ENCODE measurements at places on chromosomes 12 and 14. TPM values are rescaled to one million over a fixed set of nuclear protein-coding genes. Genes with fewer than 3 reads are reported as not detected.

CD69 gene
- total RNA-seq: 11.5 TPM

DNA sequence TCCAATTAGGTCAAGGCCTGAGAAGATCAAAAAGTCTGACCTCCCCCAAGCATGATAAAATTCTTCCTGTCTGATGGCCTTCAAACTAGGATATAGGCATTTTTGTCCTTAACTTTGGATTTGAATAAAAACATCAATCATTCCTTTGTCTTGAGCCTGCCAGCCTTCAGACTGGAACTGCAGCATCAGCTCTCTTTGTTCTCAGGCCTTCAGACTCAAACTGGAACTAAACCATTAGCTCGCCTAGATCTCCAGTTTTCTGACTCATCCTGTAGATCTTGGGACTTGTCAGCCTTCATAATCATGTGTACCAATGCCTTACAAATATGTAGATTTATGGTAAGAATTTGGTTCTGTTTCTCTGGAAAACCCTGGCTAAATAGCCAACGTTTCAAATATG lies 721.7 kb downstream of the GALC start:
- H3K27me3 ChIP-seq: no peaks in the 10 kb centered on the region
- no peaks in the 10 kb centered on the region for H3K4me1 ChIP-seq
- H3K36me3 ChIP-seq: no peaks in the 10 kb centered on the region
- no peak overlapping the region for H3K27ac ChIP-seq
- H3K4me3 ChIP-seq: no peak overlapping the region

TAS2R9 gene
- total RNA-seq: not detected

DNA sequence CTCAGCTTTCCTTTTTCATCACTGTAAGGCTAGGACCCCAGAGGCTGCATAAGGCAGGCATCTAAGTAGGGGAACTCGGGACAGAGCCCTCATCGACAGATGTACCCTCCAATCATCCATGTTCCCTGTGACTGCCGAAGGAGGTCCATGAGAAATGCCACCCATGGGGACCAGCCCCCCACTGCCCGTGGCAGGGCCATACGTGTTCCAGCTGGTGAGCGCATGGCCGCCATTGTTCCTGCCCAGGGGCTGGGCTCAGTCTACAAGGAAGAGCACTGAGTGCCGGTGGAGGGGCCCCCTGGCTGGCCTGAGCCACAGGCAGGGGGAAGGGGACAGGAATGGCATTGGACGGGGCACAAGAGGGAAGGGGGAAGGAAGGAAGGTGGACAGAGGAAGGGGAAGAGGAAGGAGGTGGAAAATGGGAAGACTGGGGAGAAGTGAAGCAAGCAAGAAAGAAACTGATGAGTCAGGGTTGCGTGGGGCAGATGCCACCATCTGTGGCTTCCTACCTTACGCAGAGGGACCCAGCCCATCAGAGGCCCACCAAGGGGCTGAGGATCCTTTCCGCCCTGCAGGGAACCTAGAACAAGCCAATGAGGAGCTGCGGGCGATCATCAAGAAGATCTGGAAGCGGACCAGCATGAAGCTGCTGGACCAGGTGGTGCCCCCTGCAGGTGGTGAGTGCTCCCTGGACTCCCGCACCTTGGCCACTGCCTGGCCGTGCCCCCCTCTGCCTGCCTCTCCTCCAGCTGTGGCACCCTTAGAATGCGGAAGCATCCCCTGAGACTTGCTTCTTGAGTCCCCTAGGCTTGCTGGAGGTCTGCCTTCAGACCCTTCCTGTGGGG lies 120.6 kb upstream of the FKBP4 start:
- H3K4me1 ChIP-seq: no peaks in the 10 kb centered on the region
- no peaks in the 10 kb centered on the region for H3K36me3 ChIP-seq
- no peak for DNase-seq
- H3K27ac ChIP-seq: no peak overlapping the region
- H3K27me3 ChIP-seq: no peaks in the 10 kb centered on the region

GRCh38 chr12:109946505-109946904 lies 46.4 kb downstream of the TCHP start:
- no peaks in the 10 kb centered on the region for H3K4me1 ChIP-seq
- H3K4me3 ChIP-seq: no peak overlapping the region
- H3K27me3 ChIP-seq: no peaks in the 10 kb centered on the region
- H3K36me3 ChIP-seq: no peaks in the 10 kb centered on the region
- peak overlapping the region; percentile 45 for H3K27ac ChIP-seq
- no peak for DNase-seq

STAT6 gene
- 146 TPM for total RNA-seq

Measured in breast epithelium (tissue), 4 donors.